ENCODE measurements at places on chromosomes 1 and 21.

GRCh38 chr1:248404024-248404423 is 1.2 kb downstream of the OR2T1 start:
- no peak for DNase-seq

DNA sequence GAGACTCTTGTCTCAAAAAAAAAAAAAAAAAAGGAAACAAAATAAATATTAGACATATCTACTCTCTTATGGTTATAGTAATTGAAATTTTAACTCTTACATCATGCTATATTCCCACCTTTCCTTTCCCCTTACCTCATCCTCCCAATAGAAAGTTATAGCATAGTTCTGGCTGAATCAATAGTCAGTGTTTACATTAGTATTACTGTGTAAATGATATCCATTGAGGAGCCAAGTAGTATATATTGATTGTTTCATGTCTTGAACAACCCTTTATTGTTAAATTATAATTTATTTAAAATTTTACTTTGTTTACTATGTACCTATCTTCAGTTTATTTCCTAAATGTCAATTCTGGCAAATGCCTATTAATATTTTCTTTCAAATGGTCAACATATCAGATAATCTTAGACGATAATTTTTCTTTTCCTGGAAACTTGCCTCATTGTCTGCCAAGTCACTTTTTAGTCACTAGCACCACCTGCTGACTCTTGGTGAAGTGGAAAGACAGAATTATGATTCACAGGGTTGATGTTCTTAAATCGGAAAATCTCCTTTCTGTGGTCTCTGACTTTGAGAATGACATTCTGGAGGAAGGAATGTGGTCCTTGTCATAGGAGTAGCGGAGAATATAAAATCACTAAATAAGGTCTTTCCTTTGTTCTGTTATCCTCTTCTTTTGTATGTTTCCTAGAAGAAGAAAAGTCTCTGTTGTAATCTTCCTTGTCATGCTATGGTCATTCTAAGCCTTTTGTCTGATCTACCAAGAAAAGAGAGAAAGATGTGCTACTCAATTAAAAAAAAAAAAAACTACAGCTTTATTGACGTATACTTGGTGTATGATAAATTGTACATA is 8.6 kb downstream of the HJV start:
- DNase-seq: peak; percentile 73

GRCh38 chr1:40067851-40068250 is 27.3 kb downstream of the CAP1 start:
- DNase-seq: no peak

DNA sequence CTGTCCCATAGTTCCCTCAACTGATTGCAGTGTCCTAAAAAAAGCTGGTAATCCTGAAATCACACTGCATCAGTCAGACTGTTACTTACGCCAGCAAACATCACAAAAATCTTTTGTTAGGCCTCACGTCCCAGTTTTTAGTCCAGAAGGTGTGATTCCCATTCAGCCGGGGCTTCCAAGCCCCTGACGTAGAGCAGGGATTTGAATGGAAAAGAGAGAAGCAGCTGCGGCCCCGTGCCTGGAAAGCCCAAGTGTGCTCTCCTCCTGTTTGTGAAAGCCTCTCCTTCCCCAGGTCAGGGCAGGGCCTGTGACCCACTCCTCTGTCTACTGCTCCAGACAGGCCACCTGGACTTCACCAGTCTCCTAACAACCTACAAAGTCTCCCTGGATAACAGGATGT is 20.7 kb downstream of the KCNA10 start:
- no peak for DNase-seq

DNA sequence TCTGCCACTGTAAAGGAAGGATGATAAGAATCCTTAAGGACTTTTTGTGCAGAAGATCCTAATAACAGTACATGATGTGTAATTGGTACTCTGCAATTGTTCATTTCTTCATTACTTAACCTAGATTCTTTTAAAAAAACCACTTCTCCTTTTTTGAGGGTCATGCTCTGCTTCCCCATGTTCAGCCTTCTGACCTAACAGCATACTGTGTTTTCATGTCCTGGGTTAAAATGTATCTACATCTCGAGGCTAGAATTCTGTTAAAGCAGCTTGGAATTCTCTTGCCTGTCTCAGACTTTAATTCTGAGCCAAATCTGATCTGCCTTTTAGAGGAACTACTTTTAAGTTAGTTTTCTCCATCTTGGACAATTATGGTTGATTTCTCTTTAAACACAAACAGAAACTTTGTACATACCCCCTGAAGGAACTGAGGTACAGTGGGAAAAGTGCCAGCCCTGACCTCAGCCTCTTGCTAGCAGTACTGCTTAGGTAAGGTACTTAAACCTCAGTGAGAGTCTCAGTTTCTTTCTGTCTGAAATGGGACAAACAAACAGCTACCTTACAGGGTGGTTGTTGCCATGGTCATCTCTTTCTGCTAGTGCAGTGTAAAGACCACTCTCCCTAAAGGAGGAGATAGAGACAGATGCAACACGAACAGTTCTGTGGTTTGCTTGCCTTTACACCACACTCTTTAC is 103.2 kb upstream of the DYNLT5 start:
- DNase-seq: peak; percentile 5

DNA sequence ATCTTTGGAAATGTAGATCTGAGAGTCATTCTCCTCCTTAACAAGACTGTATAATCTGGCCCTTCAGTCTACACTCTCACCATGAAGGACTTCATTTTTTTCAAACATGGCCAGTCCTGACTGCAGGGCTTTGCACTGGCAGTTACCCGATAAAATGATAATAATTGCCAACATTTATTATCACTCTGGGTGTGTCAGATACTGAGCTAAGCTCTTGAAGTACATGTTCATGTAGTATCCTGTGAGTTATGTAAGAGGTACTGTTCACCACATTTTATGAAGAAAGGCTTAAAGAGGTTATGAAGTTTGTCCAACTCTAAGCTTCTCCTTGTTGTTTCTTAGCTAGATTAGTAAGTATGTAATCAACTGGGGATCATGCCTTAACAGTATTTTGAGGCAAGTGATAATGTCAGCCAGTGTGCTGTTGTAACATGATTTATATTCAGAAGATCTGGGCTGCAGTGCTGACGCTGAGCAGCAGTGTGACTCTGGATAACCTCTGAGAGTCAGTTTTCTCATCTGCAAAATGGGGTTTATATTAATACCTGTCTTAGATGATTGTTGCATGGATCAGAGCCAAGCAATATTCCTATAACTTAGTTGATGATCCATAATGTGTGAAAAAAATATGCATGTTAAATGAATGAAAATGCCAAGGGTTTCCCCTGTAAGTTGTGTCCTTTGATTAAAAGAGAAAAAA is 42.1 kb upstream of the LEPR start:
- DNase-seq: no peak
